ENCODE measurements at places on chromosomes 12 and 14.

- DNase-seq: no peak
Measured at GRCh38 chr12:101939306-101939705, 61.9 kb downstream of the DRAM1 start.

- peak; percentile 71 for DNase-seq
Measured at GRCh38 chr12:70609739-70610491, 27.3 kb downstream of the PTPRB start.

GRCh38 chr12:6724409-6724797, 557 bp downstream of the COPS7A start:
- DNase-seq: no peak

DNA sequence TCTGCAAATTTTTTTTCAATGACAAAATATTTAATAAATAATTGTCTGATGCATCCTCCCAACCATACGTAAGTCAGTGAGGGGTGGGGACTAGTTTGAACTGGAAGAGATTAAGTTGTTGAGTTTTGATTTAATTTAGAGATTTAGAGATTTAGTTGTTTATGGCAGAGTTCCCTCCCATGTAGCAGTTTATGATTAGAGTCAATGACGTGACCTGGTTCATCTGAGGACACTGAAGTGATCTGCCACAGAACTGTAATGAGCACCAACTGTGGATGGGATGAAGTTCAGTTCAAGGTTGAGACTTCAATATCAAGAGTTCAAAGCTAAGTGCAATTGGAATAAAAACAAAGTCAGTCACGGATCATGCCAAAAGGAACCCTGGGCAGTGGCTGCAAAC, 609.3 kb downstream of the NOVA1 start:
- DNase-seq: no peak

DNA sequence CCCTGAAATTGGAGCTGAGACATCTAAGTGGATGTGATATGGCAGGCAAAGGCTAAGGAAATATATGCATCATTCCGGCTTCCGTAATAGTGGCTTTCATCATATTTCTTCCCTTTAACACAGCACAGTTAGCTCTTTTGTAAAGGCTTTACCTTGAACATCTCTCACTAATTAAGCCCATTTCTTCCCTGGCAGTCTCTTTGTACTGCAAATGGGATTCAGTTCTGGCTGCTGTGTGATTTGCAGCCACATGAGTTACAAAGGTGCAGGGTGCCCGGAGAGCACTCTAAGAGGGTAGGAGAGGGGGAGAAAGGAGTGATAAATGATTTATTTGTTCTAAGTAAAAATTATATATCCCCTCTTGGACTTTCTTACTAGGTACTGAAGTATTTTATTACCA, 232.1 kb upstream of the CCDC196 start:
- DNase-seq: no peak
